ENCODE measurements at places on chromosomes 3 and 15. TPM values are rescaled to one million over a fixed set of nuclear protein-coding genes. Genes with fewer than 3 reads are reported as not detected.

DNA sequence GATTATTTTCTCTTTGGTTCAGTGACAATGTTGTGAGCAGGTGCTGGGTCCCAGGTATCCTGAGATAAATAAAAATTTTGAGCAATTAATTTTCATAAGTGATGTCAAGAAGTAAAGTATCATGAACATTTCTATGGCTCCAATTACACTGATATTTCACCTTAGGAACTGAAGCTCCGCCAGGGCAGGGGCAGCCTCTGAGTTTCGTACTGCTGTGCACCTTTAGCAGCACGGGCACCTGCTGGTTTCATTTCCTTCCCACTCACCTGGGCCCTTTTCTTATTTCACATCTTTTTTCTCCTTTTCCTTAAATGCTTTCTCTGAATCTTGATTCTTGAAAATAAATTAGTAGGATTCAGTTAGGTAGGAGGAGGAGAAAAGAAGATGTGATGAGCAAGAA lies 1.2 kb upstream of the IL1RAP start:
- no peak for DNase-seq

GRCh38 chr15:81530271-81530691 lies 156.3 kb upstream of the TMC3 start:
- DNase-seq = no peak

GRCh38 chr3:142429582-142429981 lies 18.3 kb downstream of the XRN1 start:
- no peak for DNase-seq

GRCh38 chr3:119977353-119977752 lies 116.9 kb downstream of the GSK3B start:
- DNase-seq = no peak

DNA sequence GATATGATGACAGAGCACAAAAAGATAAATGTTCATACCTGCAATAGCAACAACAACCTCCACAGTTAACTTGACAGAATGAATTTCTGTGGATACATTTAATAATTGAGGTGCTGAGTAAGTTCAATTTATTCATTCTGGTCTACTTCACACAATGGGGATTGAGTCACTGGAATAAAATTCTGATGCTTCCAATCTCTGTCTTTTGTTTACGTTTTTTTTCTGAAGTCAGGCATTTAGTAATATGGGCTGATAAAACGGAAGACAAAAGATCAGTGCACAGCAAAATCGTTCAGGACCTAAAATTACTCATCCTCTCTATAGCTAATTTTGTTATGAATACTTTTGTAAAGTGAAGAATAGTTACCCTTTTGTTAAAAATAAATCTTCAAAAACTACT lies 565.9 kb upstream of the CCDC54 start:
- peak; percentile 55 for DNase-seq

- no peak for DNase-seq
Observed at GRCh38 chr3:12399226-12399625, 85.1 kb upstream of the TSEN2 start.

DNA sequence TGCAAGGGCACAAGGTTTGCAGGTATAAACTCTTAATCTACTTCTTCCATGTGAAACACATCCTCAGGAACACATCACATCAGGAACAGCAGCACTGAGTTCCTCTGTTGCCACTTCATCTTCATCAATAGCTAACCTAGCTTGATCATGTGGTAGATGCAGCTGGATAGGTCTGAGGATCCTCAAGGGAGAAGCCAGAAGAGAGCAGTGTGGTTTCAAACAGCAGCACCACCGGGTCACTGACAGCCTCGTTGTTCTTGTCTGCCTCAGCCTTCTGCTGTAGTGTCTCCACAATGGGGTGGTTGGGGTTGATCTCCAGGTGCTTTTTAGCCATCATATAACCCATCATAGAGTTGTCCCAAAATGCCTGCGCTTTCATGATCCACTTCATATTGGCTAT lies 58.8 kb downstream of the ADAM10 start:
- DNase-seq = no peak

GRCh38 chr15:25067725-25068309 lies 113.0 kb downstream of the SNRPN start:
- no peak for DNase-seq

B3GNT5 gene
- 17.6 TPM for polyA plus RNA-seq

CD80 gene
- not detected for polyA plus RNA-seq

ABTB1 gene
- polyA plus RNA-seq = 12.8 TPM

ECE2 gene
- polyA plus RNA-seq = not detected

RBPMS2 gene
- polyA plus RNA-seq = not detected
